ENCODE measurements at places on chromosomes 3 and 15.

DNA sequence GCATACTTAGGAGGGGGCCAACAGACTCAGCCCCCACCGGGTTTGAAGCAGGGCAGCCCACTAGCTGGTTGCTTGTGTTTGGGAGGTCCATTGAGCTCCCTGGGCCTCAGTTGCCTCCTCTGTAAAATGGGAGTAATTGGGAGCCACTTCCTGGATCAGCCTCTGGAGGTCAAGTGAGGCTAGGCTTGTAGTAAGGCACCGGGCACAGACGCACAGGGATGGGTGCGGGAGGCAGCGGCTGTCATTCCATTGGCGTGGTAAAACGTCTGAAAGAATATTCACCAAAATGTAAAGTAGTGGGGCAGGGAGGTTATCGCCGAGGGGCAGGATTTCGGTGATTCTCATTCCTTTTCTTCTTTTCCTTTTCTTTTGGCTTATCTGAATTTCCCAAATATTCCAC is 64.6 kb downstream of the TLE3 start:
- no peak for DNase-seq

DNA sequence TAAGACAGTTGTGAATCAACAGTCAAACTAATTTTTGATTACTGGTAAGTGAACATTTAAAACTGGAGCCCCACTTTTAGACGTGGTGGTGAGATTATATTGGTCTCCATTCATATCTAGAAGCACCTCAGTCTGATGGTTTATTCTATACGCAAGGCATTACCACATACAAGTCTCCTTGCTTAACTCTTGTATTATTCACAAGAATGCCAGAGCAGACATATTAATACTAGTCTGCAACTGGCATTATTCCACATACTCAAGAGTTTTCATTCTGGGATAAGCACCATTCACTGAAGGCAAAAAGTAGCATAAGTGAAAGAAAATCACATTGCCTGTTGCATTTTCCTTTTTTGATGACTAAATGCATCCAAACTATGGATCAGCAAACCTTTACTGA is 36.9 kb upstream of the MEIS2 start:
- DNase-seq = no peak

DNA sequence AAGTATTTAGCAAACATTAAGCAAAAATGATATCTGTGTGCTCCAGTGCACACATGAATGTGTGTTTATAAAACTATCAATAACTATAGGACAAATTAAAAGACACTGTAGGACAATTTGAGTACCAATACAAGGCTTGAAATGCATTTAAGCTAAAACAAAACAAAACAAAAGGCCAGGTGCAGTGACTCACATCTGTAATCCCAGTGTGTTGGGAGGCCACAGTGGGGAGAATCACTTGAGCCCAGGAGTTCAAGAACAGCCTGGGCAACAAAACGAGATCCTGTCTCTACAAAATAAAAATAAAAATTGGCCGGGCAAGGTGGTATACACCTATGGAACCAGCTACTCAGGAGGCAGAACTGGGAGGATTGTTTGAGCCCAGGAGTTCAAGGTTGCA is 50.7 kb downstream of the CSNK1G1 start:
- no peak for DNase-seq

DNA sequence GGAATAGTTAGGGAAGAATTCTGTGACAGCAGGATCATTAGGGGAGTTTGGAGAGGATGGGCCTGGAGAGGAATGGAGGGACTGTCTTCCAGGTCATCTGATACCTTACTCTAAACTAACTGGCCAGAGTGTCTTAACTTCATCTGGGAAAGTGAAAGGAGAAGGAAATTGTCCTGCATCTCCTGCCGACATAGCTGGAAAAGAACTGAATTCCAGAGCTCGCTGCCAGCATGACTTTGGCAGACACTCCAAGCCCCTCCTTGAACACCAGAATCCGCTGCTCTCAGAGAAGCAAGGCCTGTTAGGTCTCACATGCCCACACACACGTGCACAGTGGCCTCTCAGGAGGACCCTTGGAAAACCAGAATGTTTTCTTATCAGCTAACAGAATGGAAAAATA is 10.5 kb downstream of the ABI3BP start:
- DNase-seq = no peak

- peak; percentile 5 for DNase-seq
Observed at GRCh38 chr15:85543741-85544155, 163.3 kb downstream of the AKAP13 start.

DNA sequence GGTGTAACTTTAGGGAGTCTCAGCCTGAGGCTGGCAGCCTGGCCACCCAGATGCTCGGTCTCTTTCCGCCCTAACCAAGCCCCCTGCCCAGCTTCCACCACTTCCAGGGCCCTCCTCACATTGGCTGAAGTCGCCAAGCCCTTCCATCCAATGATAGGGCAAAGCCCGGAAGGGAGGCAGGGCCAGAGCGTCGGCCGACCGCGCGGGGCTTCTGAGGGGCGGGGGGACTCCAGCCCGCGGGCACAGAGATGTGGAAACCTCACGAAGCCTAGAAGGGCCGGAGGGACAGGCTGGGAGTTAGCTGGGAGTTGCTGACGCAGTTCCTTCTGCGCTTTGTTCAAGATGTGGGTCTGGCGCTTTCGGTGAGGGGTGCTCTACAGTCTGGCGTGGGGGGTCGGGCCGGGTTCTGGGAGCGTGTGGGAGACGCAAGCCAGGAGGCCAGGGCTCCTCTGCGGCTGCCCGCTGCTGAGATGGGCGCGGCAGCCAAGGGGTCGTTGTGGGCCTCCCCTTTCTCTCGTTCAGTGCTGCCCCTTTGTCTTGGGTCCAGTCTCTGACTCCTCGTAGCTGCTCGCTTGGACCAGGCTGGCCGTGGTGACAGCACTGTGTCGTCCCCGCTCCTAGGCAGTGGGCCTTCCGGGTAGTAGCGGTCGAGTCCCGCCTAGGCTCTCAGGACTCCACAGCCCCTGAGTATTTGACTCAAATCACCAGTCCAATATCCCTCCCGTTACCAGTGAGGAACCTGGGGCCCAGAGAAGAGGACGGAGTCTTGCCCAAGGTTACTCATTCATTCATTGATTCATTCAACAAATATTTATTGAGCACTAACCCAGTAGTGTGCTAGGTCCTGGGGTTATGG is at the start of gene ZNF660:
ZNF660 (plus strand) TSS at position 319 of the 856 bp plus-strand sequence. CDS start 9,230 bp downstream, outside the sequence.
- DNase-seq = no peak

DNA sequence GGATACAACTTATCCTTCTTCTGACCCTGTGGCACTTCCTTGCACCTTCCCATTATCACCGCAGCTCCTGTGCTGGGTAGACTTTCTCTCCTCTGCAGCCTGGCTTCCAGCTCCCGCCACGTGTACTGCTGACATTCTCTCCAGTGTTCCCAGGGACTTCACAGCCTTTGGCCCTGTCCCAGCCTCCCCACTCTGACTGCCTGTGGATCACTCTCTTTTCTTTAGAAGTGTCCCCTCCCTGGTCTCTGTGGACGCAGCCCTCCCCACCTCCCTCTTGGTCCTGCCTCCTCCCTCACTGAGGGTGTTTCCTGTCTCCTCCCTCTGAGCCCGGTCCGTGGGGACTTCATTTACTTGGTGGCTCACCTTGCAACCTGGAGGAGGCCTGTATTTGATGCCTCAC is 17.4 kb downstream of the PDIA5 start:
- no peak for DNase-seq

- no peak for DNase-seq
Observed at GRCh38 chr3:166783206-166783605, 596.9 kb downstream of the ZBBX start.

GRCh38 chr15:64950888-64951287 is 38.8 kb downstream of the SPG21 start:
- DNase-seq = no peak

- DNase-seq = no peak
Observed at GRCh38 chr3:63914312-63914711, 2.1 kb upstream of the SCAANT1 start.

- DNase-seq = no peak
Observed at GRCh38 chr3:100044369-100044768, 69.9 kb downstream of the FILIP1L start.

DNA sequence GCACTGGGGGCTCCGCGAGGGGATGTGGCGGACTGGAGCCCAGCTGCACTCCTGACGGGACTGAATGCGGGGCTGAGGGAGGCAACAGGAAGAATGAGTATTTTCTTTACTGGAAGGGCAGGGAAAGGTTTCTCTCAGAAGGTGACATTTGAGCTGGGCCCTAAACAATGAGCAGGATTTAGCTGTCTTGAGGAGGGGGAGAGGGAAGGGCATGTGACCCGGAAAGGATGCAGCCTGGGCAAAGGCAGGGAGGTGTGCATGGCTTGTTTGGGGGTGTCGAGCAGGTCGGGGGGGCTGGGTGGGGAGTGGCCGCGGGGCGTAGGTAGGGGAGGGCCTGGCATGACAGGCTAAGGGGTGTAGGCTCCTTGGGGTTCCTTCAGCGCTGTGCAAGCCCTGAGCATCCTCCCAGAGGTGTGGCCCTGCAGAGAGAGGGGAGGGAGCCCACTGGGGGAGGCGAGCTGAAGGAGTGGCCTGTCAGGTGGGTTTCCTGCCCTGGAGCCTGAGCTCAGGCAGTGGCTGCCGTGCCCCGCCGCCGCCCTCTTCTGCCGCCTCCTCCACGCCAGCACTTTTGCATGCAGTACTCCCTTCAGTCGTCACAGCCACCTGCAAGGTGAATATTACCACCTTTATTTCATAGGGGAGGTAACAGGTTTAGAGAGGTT is 17.2 kb upstream of the ANKDD1A start:
- DNase-seq = peak; percentile 56

DNA sequence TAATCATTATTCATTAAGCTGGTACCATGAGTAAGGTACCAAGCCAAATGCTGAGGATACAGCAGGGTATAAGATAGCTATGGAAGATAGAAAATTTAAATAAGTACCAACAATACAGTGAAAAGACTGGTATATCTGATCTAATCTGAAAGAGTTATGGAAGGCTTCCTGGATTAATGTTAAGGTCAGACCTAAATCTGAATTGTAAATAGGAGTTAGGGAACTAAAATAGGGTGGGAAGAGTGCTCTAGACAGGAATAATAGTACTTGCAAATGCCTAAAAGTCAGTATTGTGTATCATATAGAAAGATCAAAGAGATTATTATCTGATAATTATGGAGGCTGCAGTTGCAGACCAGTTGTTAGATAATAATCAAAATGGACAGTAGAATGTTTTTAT is 2.6 kb upstream of the ACKR4 start:
- DNase-seq = no peak

DNA sequence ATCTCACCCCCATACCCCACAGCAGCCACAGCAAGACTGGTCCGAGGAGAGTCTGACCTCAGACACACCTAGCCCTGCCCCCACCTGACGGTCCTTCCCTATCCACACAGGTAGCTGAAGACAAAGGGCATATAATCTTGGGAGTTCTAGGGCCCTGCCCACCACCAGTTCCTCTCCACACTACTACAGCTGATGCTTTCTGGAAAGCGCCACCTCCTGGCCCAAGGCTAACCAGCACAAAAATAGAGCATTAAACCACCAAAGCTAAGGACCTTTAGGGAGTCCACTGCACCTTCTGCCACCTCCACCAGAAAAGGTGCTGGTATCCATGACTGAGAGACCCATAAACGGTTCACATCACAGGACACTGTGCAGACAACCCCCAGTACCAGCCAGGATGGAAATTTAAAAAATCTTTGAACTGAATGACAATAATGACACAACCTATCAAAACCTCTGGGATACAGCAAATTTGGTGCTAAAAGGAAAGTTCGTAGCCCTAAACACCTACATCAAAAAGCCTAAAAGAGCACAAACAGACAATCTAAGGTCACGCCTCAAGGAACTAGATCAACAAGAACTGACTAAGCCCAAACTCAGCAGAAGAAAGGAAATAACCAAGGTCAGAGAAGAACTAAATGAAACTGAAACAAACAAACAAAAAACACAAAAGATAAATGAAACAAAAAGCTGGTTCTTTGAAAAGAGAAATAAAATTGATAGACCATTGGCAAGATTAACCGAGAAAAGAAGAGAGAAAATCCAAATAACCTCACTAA is 122.1 kb upstream of the TPRG1 start:
- no peak for DNase-seq

GRCh38 chr3:44424758-44425157 is 52.7 kb downstream of the ZNF445 start:
- DNase-seq = no peak

GRCh38 chr3:154095832-154096421 is 25.3 kb upstream of the ARHGEF26 start:
- no peak for DNase-seq

GRCh38 chr3:25548836-25549235 is 115.9 kb downstream of the TOP2B start:
- DNase-seq = no peak

- no peak for DNase-seq
Observed at GRCh38 chr3:30476368-30477084, 129.9 kb upstream of the TGFBR2 start.

- DNase-seq = no peak
Observed at GRCh38 chr3:19248143-19248542, 99.8 kb downstream of the KCNH8 start.

- no peak for DNase-seq
Observed at GRCh38 chr3:111739311-111739911, 119.7 kb upstream of the PHLDB2 start.

DNA sequence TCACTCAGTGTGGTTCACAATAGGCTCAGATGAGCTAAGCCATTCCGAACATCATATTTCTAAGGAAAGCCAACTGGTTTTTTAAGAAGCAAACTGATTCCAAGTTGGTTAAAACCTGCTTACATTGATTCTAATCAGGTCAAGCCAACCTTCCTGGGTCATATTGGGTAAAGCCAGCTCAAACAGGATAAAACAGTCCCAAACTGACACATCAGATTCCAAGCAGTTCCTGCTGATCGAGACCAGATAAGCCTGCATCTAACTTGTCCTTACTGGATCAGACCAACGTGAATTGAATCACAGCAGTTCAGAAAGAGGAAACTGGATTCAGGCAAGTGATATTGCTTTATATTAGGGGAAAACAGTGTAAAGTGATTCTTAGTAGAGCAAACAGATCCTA is 18.6 kb upstream of the THSD4 start:
- DNase-seq = no peak

DNA sequence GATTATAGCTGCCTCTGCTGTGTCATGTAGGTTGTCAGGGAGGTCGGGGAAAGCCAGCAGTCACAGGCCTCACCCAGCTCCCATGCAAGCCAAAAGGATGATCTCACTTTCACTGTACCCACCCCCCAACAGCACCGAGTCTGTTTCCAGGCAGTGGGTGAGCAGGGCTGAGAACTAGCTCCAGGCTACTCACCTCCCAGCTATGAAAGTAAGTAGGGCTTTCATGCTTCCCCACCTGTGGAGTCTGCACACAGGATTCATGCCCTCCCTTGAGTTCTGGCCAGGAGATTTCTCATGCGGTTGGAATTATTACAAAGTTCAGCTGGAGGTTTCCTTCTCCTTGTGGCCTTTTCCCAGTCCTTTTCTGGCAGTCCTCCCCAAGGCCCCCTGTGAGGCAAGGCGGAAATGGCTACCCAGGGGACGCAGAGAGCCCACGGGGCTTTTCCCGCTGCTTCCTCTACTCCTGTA is 356.2 kb downstream of the SV2B start:
- DNase-seq = no peak

- peak; percentile 23 for DNase-seq
Observed at GRCh38 chr3:177196456-177197040, 734 bp downstream of the TBL1XR1 start.
